ENCODE measurements at places on chromosomes 5 and 9.

DNA sequence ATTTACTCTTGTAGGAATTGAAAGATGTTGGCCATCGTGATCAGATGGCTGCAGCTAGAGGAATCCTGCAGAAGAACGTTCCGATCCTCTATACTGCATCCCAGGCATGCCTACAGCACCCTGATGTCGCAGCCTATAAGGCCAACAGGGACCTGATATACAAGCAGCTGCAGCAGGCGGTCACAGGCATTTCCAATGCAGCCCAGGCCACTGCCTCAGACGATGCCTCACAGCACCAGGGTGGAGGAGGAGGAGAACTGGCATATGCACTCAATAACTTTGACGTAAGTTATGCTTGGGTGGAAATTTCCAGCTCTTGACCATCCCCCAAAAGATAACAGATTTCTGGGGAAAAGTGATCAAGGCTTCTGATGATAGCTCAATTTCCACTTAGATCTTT, 50.6 kb downstream of the LRRTM2 start:
- no peak for DNase-seq
- H3K36me3 ChIP-seq = peaks cover 6% of the 10 kb centered on the region
- H3K27me3 ChIP-seq = no peaks in the 10 kb centered on the region
- peaks cover 4% of the 10 kb centered on the region for H3K4me1 ChIP-seq

DNA sequence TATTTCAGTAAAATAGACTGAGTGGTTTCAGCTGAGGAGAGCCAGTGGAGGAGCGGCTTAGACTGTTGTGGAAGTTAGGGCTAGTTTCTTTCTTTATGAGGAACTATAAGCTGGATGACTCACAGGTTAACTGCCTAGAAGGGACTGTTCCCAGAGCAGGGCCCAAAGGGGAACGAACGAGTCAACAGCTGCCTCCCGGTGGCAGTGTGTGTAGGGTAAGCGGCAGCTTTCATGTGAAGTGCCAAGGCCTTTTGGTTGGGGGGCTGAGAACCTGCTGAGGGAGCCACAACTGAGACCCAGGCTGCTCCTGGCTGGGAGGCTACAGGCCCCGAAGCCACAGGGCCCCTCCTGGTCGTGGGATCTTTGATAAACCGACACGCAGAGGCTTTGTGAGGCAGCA, 7.0 kb downstream of the SQSTM1 start:
- no peak overlapping the region for H3K27ac ChIP-seq
- H3K4me1 ChIP-seq = peaks cover 13% of the 10 kb centered on the region
- no peak for DNase-seq
- no peak overlapping the region for H3K4me3 ChIP-seq

DNA sequence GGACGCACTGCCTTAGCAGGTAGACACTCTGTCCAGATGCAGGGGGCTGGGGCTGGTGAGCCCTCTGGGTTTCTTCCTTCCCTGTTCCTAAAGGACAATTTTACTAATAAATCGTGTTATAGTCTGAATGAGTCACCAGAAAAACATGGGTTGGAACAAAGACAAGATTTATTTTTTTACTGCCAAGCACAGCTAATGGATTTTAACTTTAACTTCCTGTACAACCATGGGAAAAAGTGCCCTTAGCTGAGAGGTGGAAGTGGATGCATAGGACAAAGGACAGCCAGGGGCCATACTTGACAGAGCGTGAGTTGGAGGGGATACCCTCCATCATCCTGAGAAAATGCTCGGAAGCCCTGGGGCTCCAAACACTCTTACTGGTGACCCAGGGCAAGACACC, 300.7 kb downstream of the MSX2 start:
- no peak overlapping the region for H3K27ac ChIP-seq
- no peaks in the 10 kb centered on the region for H3K4me1 ChIP-seq
- DNase-seq = no peak

- peaks cover 54% of the 10 kb centered on the region for H3K36me3 ChIP-seq
- H3K27me3 ChIP-seq = no peaks in the 10 kb centered on the region
- DNase-seq = no peak
- H3K4me3 ChIP-seq = no peak overlapping the region
- H3K27ac ChIP-seq = no peak overlapping the region
Measured at GRCh38 chr9:36576866-36577265, 4.2 kb downstream of the MELK start.

GRCh38 chr9:88143179-88143578, 4.9 kb upstream of the SPATA31C2 start:
- no peaks in the 10 kb centered on the region for H3K36me3 ChIP-seq
- H3K27ac ChIP-seq = no peak overlapping the region
- H3K4me3 ChIP-seq = no peak overlapping the region
- H3K4me1 ChIP-seq = no peaks in the 10 kb centered on the region
- DNase-seq = no peak

All from activated CD4-positive, alpha-beta memory T cell treated with anti-CD3 and anti-CD28 coated beads, Interleukin-2, amount 10 ng/mL, durations not matched to agents 7 days and 5 days (primary cell).